ENCODE measurements at places on chromosomes 16 and 17.

DNA sequence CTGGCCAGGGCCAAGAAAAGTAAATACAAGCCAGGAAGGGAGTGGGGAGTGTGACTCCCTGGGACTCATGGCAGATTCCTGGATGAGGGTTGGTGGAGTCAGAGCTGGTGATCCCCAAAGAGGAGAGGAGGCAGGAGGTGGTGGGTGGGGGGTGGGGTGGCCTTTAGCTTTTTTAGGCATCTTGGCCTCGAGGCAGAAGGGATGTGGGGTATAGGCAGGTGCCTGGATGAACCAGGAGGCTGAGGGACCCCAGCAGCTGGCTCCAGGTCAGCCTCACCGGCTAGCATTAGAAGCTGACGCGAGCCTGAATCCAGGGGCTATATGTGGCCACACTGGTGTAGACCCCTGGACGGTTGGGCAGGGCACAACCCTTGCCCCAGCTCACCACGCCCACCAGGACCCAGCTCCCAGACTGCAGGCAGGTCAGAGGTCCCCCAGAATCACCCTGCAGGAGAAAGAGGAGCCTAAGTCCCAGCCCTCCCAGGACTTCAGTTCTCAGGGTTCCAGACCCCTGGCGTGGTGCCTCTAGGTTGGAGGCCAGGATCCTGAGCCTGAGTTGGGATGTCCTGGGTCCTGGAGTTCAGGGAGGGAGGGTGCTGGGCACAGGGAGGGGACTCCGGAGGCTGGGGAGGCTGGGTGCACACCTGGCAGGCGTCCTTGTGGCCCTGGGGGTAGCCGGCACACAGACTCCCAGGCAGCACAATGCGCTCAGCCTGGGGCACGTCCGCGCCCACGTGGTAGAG lies 2.8 kb downstream of the PRSS33 start:
- no peak for DNase-seq

- DNase-seq = no peak
These were observed 17.5 kb downstream of the ARHGAP17 start for GRCh38 chr16:24997665-24998064.

- no peak for DNase-seq
These were observed 21.1 kb upstream of the TFAP4 start for GRCh38 chr16:4293822-4294457.

DNA sequence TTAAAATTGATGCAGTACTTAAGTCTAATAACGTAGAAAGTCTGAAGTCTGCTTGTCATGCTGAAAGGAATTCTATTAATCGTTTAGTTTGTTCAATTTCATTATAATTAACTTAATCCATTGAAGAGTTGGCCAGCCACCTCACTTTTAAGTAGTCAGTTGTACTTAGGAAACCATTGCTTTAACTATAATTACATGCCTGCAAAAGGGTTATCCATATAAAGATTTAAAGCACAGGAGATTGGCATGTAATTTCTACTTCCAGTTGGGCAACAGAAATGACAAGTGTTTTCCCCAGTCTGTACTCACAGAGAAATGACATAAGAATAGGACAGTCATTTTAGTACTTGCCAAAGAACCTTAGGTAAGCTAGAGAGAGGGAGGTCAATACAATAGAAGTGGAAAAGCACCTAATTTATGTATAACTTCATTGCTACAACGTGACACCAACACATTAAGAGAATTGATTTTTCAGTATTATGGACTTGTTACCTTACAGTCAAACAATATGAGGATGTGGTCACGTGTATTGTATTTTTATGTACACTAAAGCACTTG lies 3.7 kb upstream of the USP32 start:
- DNase-seq = no peak

DNA sequence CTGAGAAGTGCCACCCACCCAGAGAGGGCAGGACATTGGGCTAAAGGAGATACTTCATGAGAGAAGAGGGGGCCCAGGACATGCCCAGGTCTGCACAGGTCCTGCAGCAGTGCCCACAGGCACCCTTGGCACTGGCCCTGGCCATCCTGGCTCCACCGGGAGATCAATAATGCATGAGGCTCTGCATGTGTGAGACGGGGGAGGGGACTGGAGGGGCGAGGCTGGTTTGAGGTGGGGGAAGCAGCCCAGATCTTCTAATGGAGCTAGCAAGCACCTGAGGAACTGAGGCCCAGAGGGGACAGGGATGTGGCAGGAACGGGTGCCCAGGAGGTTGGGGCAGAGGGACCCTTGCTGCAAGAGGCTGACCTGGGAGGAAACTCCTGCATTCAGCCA lies 567 bp downstream of the OSBPL7 start:
- DNase-seq = no peak

DNA sequence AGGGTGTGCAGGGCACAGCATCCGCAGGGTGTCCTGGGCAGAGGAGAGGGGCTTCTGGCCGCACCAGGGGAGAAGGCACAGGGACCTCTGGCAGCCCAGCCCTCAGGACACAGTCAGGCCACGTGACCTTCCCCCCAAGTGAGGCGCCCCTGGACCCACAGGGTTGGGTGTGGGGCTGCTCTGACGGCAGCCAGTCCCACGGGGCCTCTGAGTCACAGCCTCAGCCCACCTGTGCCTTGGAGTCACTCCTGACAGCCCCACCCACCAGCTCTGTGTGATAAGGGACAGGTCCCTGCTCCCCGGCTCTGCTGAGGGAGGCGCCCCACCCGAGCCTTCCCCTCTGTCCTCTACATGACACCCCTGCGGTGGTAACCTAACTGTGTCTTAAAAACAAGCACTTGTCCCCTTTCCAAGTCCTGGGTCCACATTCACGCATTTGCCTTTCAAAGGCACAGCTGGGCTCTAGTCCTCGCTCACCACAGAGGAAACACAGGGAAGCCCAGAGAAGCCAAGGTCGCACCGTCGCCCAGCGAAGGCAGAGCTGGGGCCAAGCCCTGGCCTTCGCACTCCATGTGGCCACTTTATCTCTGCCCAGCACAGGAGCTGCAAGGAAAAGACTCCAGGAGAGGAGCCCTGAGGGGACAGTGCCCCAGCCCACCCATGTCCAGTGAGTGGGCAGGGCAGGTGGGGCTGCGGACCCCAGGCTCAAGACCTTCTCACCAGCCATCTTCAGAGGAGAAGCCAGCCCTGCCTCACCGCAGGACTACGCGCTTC lies 5.1 kb upstream of the NPTX1 start:
- DNase-seq = no peak

GRCh38 chr17:80689129-80689619 lies 144.5 kb downstream of the RPTOR start:
- DNase-seq = no peak

DNA sequence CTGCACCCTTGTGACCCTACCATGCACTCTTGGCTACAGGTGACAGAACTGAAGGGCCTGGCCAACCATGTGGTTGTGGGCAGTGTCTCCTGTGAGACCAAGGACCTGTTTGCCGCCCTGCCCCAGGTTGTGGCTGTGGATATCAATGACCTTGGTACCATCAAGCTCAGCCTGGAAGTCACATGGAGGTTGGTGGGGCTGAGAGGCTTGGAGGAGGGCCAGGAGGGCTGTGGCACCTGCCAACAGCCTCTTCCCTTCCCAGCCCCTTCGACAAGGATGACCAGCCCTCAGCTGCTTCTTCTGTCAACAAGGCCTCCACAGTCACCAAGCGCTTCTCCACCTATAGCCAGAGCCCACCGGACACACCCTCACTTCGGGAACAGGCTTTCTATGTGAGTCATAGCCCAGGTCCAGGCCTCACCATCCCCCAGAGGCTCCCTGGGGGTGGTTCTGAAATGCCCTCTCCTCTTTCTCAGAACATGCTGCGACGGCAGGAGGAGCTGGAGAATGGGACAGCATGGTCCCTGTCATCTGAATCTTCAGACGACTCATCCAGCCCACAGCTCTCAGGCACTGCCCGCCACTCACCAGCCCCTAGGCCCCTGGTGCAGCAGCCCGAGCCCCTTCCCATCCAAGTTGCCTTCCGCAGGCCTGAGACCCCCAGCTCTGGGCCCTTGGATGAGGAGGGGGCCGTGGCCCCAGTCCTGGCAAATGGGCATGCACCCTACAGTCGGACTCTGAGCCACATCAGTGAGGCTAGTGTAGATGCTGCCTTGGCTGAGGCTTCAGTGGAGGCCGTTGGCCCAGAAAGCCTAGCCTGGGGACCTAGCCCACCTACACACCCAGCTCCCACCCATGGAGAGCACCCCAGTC lies 13.0 kb downstream of the RIPOR1 start:
- no peak for DNase-seq

GRCh38 chr16:57728336-57729181 lies 7.0 kb upstream of the KATNB1 start:
- no peak for DNase-seq

GRCh38 chr16:49531931-49532840 lies 158.6 kb downstream of the C16orf78 start:
- no peak for DNase-seq

DNA sequence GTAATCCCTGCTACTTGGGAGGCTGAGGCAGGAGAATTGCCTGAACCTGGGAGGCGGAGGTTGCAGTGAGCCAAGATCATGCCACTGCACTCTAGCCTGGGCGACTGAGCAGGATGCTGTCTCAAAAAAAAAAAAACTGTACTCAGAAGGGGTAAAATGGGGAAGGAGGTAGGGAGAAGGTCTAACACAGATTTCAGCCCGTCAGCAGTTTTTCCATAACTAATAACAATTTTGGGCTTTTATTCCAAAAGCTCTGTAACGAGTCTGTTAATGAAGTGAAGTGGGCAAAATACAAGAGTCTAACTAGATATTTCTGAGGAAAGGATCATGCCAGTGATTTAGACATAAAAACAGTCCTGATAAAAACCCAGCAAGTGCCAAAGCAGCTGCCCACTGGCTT lies 10.8 kb downstream of the ZNF821 start:
- DNase-seq = no peak

GRCh38 chr16:61797961-61798507 lies 238.2 kb downstream of the CDH8 start:
- DNase-seq = no peak

DNA sequence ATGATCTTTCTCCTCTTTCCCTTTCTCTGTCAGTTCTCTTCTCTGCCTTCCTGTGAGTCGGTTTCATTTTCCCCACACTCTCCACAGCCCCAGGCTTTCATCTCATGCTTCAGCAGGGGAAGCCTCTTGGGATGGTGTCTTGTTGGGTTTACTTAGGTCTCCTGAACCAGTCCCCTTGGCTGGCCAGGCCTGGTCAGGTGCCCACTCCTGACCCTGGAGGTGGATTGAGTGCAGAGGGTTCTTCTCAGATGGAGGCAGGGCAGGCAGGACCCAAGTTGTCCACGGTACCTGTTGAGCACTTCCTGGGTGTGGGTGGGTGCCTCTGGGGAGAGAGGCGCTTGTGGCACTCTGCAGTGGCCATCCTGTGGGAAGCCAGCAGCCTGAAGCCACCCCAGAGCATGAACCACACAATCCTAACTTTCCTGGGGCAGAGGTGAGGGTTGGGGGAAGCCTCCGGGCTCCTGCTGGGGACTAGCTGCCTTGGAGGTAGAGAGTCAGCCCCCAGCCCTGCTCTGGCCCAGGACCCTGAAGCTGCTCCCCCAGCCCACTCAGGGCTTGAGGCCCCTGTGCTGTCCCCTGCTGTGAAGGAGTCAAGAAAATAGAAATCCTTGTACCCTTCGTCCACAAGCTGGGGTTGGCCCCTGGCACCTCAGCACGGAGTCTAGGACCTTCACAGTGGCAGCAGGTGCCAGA lies 2.0 kb upstream of the RAP1GAP2 start:
- no peak for DNase-seq

DNA sequence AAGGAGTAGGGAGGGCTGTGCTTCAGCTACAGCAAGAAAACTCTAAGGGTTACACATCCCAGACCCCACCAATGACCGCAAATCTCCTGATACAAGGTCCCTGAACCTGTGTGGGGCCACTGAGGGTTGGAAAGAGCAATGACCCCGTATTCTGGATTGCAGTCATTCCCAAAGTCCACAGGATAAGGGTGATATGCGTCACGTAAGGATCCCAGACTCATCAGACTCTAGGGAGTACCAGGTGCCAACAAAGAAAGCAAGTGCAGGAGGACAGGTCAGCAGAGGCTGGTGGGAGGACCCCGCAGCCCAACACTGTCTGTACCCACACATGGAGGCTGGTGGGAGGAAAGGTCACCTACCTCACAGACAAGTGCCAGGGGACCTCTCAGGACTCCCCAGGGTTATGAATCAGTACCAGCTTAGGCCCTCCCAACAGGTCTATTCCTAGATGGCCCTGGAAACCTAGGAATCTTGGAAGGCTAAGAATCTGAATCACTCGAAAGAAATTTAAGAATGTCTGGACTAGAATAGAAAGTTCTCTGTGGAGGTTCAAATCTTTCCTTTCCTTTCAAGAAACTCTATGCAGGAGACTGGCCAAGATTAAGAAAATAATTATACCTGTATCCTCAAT lies 16.2 kb downstream of the PITPNA start:
- no peak for DNase-seq

DNA sequence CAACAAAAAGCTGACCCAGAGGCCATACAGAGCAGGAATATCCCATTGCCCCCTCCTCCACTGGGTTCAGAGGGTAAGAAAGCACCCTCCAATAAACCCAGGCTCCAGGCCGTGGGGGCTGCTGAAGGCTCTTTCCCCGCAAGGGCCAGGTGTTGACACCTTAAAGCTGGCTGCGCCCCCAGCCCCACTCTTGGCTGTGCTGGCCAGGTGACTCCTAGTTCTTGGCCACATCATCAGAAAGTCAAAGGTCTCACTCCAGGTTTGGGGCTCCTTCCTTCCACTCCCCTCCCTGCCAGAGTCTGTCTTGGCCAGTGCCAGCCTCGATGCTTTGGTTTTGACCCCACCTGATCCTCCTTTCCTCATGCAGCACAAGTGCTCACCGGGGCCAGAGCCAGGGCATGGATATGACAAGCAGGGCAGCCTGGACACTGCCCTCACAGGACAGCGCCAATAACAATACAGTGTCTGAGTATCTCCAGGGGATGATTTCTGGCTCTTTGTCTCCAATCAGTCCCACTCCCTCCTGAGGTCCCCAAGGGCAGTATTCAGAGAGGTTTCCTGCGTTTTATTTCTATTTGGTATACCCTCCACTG lies 8.2 kb downstream of the SLC46A1 start:
- DNase-seq = no peak

GRCh38 chr17:34485999-34486398 lies 93.4 kb upstream of the TMEM132E start:
- no peak for DNase-seq

DNA sequence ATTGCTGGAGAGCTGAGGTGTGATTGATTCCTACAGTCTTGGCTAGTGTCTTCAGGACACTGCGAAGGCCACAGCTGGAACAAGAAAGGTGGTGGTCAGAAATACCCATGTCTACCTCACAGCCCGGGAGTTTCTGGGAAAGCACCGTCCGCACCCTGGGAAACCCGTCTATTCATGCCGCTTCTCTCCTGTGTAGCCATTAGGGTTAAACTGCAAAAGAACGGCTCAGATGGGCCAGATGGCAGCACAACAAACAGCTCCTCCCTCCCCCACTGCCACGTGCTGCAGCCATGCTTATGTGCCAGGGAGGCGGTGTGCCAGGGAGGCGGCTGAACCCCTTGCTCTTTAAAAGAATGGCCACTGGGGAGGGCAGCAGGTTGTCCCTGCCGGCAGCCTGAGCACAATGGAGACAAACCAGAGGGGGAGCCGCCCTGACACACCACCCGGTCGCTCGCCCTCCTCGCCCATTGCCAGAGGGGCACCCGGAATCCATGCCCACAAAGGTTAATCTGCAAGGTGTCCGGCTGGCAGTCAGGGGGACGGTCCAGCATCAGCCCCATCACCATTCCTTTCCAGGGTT lies 65.2 kb downstream of the CYTH1 start:
- no peak for DNase-seq

Measured in activated T-helper 1 cell treated with Interleukin-2 at 50 U/mL for 16 hours (primary cell).